NCI-H187 (cell line): ENCODE measurements at places on chromosomes 7 and 10.

DNA sequence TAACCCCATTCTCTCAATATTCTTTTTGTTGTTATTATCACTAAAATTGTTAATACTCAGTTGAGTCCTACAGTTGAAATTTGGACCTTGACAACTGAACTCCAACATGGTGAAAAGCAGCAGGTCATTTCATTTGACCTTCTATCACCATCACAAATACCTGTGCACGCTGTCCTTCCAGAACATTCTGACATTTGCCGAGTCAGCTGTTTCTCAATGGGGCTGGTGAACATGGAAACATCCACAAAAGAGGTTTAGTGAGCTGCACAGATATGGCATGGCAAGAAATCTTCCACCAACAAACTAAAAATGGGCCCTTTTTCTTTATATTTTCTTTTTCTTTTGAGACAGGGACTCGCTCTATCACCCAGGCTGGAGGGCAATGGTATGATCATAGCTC lies 169.7 kb downstream of the ZNF438 start:
- no peak for DNase-seq

GRCh38 chr10:6069081-6069931 lies 7.1 kb upstream of the IL2RA start:
- DNase-seq, result no peak

GRCh38 chr10:106973288-106973687 lies 191.2 kb downstream of the SORCS1 start:
- no peak for DNase-seq

DNA sequence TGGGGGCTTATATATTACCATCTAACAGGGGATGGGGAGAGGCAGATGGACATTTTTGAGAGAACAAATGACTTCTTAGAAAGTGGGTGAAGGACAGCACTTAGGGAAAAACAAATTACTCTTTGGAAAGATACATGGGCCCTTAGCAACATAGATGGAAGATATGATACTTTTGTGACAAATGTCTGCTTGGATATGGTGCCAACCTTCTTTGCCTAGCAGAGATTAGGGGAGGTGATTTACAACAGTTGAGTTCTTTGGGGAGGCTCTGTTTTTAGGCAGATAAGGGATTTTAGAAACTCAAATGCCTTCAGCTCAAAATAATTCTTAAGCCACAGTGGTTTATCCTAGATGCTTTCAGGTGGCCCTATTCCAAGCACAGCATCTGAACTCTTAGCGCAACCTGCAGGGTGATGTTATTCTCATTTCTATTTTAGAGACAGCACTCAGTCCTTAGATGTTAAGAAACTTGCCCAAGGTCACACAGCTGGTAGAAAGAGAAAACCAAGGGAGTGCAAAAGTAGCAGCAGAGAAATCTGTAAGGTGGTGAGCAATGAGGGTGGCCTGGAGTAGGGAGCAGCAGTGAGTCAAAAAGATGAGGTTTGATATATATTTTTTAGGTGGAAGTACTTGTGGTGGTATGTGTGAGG lies 75.1 kb upstream of the KMT2E start:
- no peak for DNase-seq

GRCh38 chr10:129055225-129055624 lies 411.8 kb upstream of the MGMT start:
- DNase-seq, result no peak

GRCh38 chr7:35849158-35849831 lies 48.4 kb downstream of the SEPTIN7 start:
- DNase-seq, result no peak

- DNase-seq, result no peak
These were observed 12.7 kb upstream of the NRP1 start for GRCh38 chr10:33347211-33347610.

- DNase-seq, result no peak
These were observed 91.1 kb downstream of the TEX36 start for GRCh38 chr10:125591886-125592285.

DNA sequence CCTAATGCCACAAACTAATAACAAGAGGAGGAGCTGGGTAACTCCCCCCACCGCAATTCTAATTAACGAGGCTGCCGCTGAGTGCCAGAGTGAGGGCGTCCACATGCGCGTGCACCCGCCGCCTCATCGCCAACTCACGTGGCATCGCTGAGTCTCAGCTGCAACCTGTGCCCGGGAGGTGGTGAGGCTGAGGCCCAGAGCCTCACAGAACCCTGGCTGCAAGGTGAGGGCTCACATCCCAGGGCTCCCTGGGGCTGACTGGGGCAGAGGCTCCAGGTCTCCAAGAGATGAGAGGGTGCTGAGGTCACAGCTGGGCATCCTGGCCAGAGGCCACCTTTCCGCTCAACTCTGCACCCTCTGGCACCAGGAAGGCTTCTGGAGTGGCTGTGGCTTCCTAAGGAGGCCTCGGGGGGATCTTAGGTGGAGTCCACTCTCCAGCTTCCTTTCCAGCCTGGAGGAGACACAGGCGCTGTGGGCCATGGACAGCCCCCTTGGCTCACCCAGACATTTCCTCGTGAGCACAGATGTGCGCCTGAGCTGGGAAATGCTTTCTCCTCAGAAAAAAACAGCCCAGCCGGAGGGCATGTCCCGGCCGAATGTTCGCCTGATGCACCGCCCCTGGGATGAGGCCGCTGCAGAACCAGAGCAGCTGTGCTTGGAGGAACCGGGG lies 242.6 kb downstream of the MAD1L1 start:
- no peak for DNase-seq

DNA sequence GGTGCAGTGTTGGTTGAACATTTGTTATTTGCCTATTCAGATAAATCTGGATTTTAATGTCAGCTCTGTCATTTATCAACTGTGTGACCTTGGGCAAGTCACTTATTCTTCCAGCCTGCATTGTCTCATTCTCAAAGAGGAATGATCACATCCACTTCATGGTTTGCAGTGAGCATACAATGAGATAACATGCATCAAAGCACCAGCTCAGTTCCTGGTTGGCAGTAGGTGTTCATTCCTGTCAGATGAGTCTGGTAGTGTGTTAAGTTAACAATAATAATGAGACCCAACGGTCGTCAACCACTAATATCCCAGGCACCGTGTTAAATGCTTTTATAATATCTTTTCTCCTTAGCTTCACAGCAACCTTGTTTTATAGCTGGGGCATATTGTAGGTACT lies 137.3 kb downstream of the SORCS3 start:
- no peak for DNase-seq

DNA sequence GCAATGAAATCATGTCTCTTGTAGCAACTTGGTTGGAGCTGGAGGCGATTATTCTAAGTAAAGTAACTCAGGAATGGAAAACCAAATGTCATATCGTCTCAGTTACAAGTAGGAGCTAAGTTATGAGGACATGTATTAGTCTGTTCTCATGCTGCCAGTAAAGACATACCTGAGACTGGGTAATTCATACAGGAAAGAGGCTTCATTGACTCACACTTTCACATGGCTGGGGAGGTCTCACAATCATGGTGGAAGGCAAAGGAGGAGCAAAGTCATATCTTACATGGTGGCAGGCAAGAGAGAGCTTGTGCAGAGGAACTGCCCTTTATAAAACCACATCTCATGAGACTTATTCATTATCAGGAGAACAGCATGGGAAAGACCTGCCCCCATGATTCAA lies 370.1 kb upstream of the PRKCQ start:
- DNase-seq, result no peak

DNA sequence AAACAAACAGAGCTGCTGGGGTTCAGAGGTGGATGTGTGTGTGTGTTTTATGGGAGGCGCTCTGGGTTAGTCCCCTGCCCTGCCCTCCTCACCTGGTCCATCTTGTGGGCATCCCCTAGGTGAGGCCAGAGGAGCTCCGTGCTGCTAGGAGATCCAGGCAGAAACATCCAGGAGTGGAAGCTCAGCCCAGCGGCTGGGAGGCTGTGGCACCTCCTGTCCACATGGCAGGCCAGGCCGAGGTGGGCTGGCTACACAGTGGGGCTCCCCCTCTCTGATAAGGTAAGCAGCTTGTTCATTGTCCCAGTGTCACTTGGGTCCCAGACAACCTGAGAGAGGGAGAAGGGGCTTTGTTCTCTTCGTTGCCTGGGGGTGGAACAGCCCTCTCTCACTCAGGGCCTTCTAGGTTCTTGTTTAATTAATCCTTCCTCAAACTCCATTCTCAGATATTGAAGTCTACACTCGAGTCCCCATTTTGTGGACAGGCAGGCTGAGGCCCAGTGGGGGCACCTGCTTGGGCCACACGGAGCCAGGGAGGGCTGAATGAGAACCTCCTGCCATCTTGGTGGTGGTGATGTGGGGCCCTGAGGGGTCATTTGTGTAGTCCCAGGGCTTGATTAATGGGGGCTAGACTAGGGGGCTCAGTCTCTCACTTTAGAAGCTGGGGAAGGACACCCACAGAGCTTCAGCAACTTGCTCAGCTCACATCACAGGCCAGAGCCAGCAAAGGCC lies 216.8 kb upstream of the GPR26 start:
- DNase-seq, result no peak

GRCh38 chr10:13399236-13399635 lies 51.1 kb upstream of the SEPHS1 start:
- DNase-seq, result no peak

DNA sequence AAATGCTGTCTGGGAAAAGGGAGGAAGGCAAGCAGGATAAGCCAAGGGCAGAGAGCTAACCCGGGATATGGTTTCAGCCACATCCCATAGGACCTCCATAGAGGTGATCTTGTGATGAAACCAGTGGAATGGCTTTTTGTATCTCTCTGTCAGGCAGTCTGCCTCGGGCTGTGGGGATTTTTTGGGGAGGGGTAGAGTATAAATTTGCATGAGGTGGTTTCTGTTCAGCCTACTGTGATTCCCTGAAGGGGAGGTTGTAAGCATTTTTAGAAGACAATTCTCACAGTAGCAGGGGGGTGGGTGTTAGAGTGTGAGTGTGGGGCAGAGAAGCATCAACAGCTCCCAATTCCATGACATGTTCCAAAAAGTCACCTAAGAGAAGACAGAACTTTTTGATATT lies 11.8 kb downstream of the OR9A2 start:
- no peak for DNase-seq

DNA sequence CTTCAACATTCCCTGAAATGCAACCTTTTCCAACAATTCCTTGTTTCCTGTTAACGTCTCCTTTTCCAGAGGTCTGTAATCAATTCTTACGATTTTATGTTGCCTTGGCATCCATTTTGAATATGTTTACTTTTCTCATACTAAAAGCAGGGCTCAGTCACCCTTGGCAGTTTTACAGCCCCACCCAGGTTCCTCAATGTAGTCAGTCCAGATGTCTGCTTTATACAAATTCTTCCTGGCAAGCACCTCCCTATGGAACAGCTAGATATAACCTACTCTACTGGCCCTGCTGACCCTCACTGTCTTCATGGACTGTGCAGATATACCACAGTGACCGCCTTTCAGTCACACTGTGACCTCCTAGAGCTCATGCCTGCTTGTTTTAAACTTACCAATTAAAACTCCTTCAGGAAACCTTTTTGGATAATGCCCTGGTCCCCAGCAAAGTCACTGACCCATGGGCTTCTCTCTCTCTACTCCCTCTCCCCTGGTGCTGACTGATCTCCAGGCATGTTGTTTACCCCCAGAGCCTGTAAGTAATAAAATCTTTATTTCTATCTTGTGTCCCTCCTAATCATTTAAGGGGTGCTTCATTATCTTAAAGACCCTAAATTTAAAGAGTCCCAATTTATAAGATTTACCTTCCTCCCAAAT lies 147.1 kb upstream of the STEAP1 start:
- no peak for DNase-seq

- no peak for DNase-seq
These were observed 1004.0 kb downstream of the ANKRD7 start for GRCh38 chr7:119228482-119228881.

- peak; percentile 92 for DNase-seq
These were observed at the start of gene PRSS2 for GRCh38 chr7:142770661-142771352. Gene PRSS2, plus strand, starts transcription at chr7:142770970. Its CDS starts 13 bp downstream, at chr7:142770983.

GRCh38 chr7:139125657-139126056 lies 16.1 kb upstream of the ZC3HAV1 start:
- DNase-seq, result no peak

DNA sequence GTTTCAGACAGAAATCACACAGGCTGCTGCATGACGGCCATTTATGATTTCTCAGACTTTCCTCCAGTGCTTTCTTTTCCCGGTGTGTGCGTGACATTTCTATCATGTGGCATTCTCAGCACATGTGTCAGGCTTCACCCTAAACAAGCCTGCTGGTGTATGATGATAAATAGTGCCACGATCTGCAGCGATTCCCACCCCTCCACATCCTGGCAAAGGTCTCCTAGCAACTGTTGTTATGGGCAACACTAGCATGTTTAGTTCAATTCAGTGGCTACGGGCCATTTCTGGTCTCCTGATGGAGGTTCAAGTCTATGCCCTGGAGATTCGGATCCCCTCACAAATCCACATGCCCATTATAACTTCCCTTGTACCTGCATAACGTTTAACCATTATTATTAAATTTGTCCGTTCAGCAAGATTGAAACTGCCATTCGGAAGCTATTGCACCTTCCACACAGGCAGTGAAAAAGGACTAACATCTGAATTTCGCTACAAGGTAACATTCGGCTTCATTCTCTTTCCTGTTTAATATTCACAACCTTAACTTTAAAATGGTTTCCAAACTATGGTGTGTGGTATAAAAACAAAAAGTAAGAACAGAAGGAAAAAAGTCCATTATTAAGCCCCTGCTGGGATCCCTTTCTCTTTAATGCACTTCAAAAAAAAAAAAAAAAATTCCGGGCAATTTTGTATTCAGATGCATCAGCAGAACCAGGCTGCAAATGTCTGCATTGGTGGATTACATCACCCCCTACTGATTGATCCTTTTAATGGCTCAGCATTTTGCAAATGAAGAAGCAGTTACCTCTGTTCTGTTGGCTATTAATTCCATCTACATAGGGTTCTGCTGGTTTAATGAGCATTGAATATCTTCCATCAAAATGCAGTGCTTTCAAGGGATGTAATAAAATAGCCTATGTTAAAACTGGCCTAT lies 90.2 kb downstream of the FRMD4A start:
- no peak for DNase-seq

DNA sequence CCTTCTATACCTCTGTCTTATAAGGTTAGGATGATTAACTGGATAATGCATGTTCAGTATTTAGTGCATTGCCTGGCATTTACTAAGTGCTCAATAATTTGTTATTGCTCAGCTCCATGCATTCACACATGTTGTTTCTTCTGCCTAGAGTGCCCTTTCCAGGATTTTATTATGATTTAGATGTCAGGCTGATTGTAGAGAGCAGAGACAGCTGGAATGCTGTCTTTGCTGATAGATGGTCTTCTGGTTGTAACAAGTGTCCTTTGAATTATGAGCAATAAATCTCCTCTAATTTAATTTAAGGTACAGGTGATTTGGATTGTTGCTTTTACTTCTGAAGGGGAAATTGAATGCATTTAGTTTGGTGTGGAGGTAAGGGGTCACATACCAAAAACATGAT lies 548.0 kb downstream of the MAGI2 start:
- DNase-seq, result no peak

GRCh38 chr10:87670586-87670985 lies 10.9 kb downstream of the PAPSS2 start:
- no peak for DNase-seq

- no peak for DNase-seq
These were observed 73.4 kb upstream of the PDCD4 start for GRCh38 chr10:110798340-110798739.

DNA sequence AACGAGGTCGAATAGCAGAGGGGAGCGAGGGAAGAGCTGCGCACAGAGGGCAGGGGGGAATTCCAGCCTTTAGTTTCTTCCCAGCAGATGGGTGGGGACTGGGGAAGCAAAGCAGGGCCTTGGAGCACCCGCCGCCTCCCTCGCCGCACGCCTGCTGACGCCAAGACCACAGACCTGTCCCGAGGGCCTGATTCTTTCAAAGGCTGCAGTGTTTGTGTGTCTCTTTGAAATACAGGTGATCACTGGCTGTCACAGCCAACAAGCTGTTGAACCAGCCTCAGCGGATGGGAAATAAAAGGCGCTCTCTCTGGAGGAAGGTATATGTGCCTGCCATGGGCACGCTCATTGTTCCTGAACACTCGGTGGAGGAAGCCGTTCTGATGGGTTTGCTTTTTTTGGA lies 119.3 kb downstream of the FAM53B start:
- DNase-seq, result peak; percentile 51
